Umbilical cord (tissue), 2 donors: ENCODE measurements at places on chromosomes 7 and 10. TPM values are rescaled to one million over a fixed set of nuclear protein-coding genes. Genes with fewer than 3 reads are reported as not detected.

MCMBP gene
- 59.0 TPM for total RNA-seq

NEUROD6 gene
- total RNA-seq, result 0.96 TPM

SLC26A3 gene
- 6.3 TPM for total RNA-seq

SMKR1 gene
- not detected for total RNA-seq

IKZF1 gene
- total RNA-seq, result 40.9 TPM

SGMS1 gene
- total RNA-seq, result 111 TPM

CALHM3 gene
- not detected for total RNA-seq

PRLHR gene
- total RNA-seq, result 1.4 TPM

ENTPD1 gene
- total RNA-seq, result 141 TPM

DPY19L1 gene
- total RNA-seq, result 49.1 TPM

NEUROG3 gene
- 0.48 TPM for total RNA-seq

JAZF1 gene
- 16.1 TPM for total RNA-seq

ALOX5 gene
- 19.3 TPM for total RNA-seq

FZD1 gene
- 33.9 TPM for total RNA-seq

MGAM2 gene
- total RNA-seq, result 2.9 TPM

NDUFB8 gene
- total RNA-seq, result 74.9 TPM

PDGFA gene
- total RNA-seq, result 120 TPM

EIF4EBP2 gene
- 30.8 TPM for total RNA-seq

SRRM3 gene
- 3.1 TPM for total RNA-seq

LOXL4 gene
- total RNA-seq, result 20.2 TPM

ANKRD30A gene
- total RNA-seq, result 0.72 TPM

TMEM225B gene
- total RNA-seq, result not detected

EPHA1 gene
- 0.48 TPM for total RNA-seq

FOXI2 gene
- total RNA-seq, result not detected

SLC39A12 gene
- not detected for total RNA-seq

COMMD3 gene
- 33.7 TPM for total RNA-seq

CPXM2 gene
- 122 TPM for total RNA-seq

KMT2E gene
- total RNA-seq, result 168 TPM

SH2D4B gene
- total RNA-seq, result 1.9 TPM

SPACDR gene
- not detected for total RNA-seq

JAKMIP3 gene
- total RNA-seq, result 0.72 TPM

EVX1 gene
- 1.7 TPM for total RNA-seq

CCM2 gene
- 21.4 TPM for total RNA-seq

GHRHR gene
- 2.4 TPM for total RNA-seq

CLCN1 gene
- not detected for total RNA-seq

POMZP3 gene
- 2.2 TPM for total RNA-seq

CALML3 gene
- not detected for total RNA-seq

CFAP46 gene
- 0.48 TPM for total RNA-seq

CTTNBP2 gene
- 6.3 TPM for total RNA-seq

PON3 gene
- 8.2 TPM for total RNA-seq

THSD7A gene
- 7.0 TPM for total RNA-seq

EPO gene
- total RNA-seq, result not detected

FAM25G gene
- total RNA-seq, result not detected

NYAP1 gene
- total RNA-seq, result 3.6 TPM

ITPRID1 gene
- total RNA-seq, result 25.0 TPM

TMEM176A gene
- 68.1 TPM for total RNA-seq

SVOPL gene
- 2.4 TPM for total RNA-seq

CACNB2 gene
- 16.1 TPM for total RNA-seq

CALN1 gene
- total RNA-seq, result 1.2 TPM

STEAP1 gene
- 3.9 TPM for total RNA-seq
